ENCODE measurements at places on chromosomes 3 and 15.
A peak's percentile ranks its signal among the peaks of the same experiment; 100 is the strongest.

- no peak for DNase-seq
Observed at GRCh38 chr3:11636394-11636770, 7.3 kb downstream of the VGLL4 start.

DNA sequence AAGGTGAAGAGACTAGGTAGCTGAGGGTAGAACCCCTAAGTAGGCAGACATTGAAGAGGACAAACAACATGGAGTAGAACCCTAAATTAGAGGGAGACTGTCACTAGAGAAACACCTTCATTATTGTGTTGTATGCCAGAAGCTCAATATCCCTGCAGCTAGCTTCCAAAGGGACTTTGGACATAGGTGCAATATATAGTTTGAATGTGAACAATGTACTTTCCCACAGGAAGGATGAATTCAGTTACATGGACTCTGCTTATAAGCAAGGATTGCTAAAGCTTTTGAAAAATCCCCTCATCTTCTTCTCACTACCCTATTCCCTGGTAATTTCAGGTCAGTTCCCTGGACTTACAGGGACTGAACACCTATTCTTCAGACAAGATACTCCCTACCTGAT lies 288.9 kb downstream of the UBE2E2 start:
- DNase-seq, result no peak

DNA sequence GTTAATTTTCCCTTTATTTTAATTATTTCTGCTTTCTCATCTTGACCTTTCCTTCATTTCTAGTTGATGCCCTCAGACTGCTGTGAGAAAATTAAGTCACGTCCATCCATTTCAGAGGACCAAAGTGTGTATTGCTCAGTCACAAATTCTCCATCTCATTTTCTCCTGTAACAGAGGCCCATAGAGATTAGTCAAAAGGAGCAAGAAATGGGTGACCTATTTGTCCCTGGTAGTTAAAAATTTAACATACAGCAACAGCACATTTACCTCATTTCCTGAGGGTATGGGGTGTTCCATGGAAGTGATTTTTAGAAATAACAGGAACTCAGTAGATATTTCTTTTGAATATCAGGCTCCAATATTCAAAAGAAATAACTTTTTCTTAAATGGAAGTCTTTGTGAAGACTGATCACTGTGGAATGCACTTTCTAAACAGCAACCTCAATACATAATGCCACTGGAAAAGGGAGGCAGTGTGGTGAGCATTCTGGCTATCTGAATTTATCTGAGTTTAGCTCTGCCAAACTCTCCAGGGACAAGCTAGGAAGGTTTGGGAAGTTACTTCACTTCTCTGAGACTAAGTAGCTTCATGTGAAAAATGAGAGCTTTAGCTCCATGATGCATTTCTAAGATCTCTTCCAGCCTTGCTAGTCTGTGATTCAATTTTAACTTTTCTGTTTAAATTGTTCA lies 808.2 kb downstream of the SQOR start:
- DNase-seq, result no peak

DNA sequence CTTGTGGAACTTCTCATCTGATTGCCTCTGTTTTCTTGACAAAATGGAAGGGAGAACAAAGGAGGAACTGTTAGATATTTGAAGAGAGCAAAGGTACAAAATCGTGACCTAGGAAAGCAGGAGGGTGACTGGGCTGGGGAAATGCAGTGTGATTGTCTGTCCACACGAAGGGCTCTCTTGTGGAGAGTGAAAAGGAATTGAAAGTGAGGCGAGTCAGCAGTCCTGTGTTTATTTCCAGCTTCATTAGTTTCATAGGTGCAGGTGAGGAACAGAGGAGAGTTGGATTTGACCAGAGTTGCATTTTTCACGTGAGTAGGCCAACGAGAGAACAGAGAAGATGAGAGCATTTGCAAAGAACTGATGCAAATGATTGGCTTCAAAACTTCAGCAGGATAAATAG lies 336.4 kb upstream of the SATB1 start:
- no peak for DNase-seq

GRCh38 chr15:83694536-83694935 lies 40.6 kb downstream of the ADAMTSL3 start:
- DNase-seq, result no peak

DNA sequence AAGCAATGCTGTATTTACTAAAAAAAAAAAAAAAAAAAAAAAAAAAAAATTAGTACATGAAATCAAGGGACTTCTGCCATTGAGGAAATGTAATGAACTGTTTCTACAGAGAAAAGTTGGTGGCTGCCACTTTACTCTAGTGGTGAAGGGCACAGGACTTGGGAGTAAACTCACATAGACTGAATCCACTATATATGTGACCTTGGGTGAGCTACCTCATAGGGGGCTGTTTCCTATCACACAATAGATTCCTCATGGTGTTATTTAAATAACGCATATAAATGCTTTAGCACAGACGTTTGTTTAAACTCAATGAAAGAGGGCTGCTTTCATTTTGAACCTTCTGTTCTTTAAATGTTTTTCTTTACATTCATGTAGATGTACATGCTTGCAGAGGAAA lies 25.8 kb downstream of the TERC start:
- no peak for DNase-seq

DNA sequence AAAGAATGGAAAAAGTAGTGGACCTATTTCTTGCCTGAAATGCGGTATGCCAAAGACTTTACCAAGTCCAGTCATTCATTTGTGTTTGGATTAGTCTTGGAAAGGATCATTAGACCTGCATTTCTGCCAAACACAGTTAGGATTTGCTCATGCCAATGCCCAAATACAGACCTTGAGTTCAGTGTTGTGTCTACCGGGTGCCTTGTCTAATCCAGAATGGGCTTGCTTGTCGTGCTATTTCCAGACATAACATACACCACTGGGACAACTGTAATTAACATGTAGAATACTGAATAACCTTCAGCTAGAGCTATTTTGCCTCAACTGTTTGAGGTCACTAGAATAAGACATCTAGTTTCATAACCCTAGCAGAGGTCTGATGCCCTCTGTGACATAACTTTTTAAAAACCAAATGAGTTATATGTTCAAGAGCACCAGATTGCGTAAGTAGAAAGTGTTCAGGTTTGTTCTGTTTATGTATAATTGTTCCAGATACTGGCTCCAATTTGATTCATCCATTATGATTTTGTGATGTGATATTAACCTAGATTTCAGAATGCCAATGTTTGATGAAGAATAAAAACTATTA lies 145.3 kb upstream of the DPH6 start:
- DNase-seq, result no peak

DNA sequence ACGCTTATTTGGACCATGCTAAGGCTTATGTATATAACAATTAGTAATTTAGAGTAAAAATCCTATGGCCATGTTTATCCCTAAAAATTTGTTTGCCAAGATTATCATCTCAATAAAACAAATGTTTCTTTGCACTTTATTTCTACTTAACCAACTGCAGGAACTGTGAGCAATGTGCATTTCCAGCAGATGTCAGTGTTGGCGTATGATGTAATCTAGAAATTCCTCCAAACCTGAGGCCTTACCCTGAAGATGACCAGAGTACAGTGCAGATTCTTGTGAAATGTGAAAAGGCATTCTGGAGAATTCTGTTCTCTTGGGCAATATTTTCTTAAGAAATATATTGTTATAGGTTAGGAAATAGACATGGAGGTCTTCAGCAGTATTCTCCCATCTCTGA lies 205.9 kb downstream of the MBNL1 start:
- DNase-seq, result peak; percentile 9

- no peak for DNase-seq
Observed at GRCh38 chr3:87336761-87337160, 60.4 kb upstream of the POU1F1 start.

DNA sequence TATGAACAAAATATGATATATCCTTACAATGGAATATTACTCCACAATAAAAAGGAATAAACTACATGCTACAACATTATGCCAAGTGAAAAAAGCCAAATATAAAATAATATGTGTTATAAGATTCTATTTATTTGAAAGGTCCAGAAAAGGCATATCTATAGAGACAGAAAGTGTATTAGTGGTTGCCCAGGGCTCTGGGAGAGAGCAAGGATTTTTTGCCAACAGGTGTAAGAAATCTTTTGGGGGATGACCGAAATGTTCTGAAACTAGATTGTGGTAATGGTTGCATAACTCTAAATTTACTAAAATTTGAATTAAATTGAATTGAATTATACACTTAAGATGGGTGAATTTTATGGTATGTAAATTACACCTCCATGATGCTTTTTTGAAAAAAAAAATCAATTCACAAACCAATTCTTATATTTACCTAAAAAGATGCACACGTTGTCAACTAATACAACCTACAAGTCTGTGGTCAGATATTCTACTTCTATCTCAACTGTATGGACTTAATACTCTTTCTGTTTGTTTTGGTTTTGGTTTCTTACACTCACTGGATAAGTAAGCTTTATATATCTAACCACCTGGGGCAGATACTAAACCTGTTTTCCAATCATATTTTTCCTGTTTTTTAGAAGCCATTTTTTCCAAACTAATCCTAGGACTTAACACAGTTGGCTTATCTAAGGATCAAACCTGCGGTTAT lies 75.8 kb downstream of the FBN1 start:
- no peak for DNase-seq

- DNase-seq, result no peak
Observed at GRCh38 chr3:64266065-64266931, 41.0 kb upstream of the PRICKLE2 start.

- no peak for DNase-seq
Observed at GRCh38 chr15:44173813-44174212, 21.3 kb downstream of the FRMD5 start.

DNA sequence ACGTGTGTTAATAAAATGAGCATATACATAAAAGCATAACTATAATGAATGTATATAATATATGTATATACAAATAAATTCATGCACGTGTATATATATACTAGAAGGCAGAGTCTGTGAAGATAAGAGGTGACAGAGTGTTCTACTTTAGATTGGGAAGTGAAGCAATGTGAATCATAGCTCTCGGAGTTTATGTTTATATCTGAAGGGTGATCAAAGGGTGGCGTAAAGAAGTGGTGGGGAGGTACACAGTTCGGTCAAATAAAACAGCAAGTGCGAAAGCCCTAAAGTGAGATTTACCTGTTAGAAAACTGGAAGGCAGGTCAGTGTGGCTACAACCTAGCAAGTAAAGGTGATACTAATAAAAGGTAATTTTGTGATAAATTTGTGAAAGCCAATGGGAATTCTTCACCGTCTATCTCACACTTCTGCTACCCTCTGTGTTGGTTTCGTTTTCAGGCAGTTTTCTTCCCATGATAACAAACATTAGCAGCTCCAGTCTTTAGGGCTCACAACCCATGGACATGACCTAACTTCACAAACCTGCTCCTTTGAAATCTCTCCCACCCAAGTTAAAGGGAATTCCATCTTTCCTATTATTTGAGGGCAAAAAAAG lies 46.7 kb upstream of the BCHE start:
- peak; percentile 72 for DNase-seq

DNA sequence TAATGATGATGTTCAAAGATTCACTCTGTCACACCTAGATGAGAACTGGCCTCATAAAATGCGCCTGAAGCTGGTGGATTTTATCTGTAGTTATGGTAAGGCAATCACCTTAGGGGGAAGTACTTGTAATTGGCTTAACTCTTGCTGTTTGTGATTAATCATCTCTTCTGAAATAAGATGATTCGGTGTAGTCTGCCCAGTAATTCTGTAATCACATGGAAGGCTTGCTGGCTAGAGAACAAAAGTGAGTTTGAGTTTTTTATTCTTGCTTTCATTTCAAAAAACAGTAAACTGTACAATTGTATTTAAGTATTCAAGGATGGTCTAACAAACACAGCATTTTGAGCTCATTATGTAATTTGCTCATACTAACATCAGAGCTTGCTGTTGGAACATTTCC lies 72.1 kb downstream of the OTOL1 start:
- no peak for DNase-seq

DNA sequence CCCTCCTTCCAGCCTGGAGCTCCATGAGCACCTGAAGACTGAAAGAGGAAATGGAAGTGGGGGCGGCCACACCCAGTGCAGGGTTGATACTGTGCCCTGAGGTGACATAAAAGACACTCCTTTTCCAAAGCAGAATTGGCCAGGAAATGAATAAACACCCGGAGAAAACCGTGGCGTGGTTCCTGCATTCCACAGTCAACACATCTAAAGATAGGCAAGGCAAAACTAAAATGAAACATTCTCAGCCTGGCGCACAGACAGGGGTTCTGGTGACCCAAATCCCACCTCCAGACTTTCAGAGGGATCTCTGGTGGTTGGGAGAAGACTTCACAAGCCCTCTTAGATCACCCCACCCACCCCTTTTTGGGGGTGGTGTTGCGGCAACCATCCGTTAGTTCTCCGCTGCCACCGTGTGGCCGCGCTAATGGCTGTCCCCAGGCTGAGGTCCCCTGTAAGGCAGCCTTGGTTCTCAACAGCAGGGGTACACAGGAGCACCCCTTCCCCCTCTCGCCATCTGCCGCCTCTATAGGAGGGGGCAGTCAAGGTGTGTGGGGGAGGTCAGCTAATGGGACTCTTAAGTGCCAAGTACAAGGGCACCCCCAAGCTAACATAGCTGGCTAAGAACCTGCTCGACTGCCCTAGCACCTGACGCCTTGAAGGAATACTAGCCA lies 2.5 kb upstream of the MST1R start:
- DNase-seq, result no peak

GRCh38 chr15:94673801-94674200 lies 442.4 kb downstream of the MCTP2 start:
- no peak for DNase-seq

GRCh38 chr3:184896336-184896735 lies 84.4 kb downstream of the VPS8 start:
- DNase-seq, result no peak

- DNase-seq, result peak; percentile 70
Observed at GRCh38 chr3:149480326-149481017, 6.0 kb downstream of the TM4SF4 start.

GRCh38 chr15:77538027-77538451 lies 94.7 kb downstream of the LINGO1 start:
- no peak for DNase-seq

DNA sequence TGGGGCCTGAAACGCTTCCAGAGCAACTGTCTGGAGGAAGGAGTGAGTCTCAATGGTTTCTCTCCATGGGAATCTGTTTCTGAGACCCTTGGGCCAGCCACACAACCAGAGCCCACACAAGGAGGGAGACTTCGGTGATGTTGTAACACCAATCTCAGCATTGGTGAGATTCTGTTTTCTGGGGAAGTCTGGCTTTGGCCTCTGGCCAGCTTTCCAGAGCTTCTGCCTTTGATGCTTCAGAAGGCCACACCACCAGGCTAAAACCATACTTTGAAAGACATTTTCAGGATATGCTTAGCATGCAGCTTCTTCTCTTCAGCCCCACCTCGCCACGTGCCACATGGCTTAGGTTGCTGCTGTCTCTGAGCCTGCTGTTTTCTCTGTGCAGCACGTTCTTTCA lies 3.6 kb upstream of the EEFSEC start:
- DNase-seq, result no peak

DNA sequence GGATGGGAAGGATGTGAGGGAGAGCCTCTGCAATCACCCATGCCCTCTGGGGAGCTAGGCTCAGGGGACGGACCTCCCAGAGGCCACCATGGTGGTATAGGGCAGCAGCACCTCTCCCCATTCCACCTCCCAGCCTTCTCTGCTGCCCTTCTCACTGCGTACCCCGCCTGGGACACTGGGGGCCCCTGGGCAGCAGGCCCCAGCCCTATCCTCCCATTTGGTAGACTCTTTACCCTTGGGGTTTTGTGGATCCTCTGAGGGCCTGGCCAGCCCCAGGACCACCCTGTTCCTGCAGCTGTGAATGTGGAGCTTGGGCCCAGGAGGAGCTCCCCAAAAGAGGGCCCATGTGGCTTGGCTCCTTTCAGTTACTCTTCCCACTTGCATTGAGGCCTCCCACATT lies 131.9 kb downstream of the DNAJB8 start:
- DNase-seq, result no peak

Data from NCI-H774 (cell line).